HL-60 (cell line): ENCODE measurements at places on chromosomes 16 and 17.

DNA sequence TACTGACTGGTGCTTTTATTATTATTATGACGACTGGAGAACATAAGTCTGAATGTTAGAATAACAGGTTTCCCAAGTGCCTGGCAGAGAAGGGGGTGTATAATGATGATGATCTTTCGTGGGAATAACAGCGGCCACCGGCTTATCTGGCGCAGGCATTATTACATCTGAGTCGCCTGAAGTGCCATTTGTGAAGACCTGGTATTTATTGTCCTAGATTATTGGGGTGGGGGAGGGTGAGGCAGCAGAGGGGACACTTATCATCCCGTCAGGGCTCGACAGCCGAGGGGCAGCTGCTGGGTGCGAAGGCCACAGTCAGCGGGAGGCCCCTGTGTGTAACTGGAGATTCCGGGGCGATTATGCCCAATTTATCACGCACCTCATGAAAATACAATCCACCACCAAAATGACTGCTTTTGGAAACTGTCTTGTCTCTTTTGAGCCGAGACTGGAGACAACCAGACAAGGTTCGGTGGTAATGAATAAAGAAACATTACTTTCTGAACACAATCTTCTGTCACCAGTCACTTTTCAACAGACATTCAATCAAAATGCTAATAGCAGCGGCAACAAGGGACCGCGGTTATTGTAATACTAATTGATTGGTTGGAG is 199.3 kb downstream of the CCDC182 start:
- no peak for DNase-seq

DNA sequence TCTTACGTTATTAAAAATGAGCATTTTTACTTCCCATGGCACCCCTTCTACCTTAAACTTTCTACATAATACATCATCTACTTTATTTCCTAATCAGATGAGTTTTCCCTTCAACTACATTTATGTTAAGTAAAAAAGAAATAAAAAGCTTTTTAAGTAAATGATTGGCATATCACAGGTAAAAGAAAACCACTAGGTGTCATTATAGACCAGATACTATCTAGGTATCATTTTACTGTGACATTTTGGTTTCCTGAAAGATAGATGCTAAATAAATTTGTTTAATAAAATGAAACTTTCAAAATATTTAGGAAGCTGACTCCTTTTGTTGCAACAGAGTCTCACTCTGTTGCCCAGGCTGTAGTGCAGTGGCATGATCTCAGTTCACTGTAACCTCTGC is 3.8 kb upstream of the CMTM1 start:
- no peak for DNase-seq

DNA sequence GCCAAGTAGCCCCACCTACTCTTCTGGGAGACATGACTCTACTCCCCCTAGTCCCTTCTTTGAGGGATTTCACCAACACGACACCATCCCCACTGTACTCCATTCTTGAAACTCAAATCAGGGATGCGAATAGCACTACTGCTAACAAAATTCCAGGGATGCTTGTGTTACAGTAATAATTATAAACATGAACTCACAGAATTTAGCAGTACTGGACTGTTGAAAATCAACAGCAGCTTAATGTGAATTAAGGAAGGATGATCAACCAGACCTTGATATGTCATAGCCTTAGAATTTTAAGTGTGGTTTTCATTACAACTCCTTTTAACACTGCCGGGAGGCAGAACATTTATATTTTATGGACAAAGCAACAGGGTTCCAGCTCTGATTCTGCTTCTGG is 37.9 kb downstream of the AMFR start:
- DNase-seq = no peak

- DNase-seq = no peak
These were observed 16.6 kb downstream of the ACE start for GRCh38 chr17:63493411-63493810.
